ENCODE measurements at places on chromosomes 13 and 19.

DNA sequence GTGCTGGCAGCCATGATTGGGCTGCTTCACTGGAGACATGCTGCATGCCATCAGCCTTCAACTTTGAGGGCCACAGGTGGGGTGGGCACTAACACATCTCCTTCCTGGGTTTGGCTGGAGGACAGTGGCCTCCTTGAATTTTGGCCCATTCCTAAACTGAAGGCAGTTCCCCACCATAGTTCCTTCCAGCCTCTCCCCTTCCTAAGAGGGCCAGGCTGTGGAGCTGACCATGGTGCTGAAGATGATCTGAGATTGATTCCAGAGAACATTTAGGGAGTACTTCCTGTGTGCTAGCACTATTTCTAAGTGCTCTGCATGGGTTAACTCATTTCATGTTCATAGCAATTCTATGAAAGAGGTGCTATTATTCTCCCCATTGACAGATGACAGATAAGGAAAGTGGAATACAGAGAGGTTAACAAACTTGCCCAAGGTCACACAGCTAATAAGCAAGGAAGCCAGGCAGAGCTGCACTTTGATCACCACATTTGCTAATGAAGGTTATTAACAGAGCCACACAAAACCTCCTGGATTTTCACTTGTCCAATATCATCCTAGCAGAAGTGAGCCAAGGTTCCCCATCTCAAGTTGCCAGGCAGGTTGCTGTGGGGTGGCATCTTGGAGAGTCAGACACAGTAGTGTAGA, 175.3 kb downstream of the ZIC5 start:
- DNase-seq, result peak; percentile 6

DNA sequence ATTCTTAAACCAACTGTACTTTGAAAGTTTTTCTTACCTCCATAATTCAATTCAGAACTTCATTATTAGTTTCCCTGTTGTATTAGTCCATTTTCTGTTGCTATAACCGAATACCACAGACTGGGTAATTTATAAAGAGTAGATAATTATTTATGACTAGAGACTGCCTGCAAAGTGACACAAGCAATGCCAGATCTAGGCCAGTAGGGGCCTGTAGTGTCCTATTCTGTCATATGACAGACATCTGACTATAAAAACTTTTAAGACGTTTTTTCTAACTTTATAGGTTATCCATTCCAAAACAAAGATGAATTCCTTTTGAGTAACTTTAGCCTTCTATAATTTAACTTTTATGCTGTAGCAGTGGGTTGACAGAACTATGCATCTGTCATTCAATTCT, 2783.8 kb downstream of the PCDH9 start:
- no peak for DNase-seq

DNA sequence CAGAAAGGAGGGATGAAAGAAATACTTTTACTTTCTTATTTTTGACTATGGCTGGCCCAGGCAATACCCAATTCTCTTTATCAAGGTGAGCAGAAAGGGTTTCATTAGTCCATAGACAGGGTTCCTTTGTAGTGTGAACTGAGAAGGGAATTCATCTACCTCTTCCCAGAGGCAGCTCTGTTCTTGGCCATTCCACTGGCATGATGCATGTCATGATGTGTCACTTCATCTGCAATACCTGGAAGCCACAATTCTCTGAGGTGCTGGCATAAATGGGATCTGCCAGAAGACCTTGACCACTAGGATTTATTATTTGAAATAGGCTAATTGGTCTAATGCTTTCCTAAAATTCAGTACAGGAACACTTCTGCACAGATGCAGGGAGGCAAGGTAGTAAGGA, 542.8 kb downstream of the RFC3 start:
- DNase-seq, result no peak

GRCh38 chr13:98778749-98779148, 26.3 kb upstream of the SLC15A1 start:
- DNase-seq, result no peak
